HFFc6 (cell line): ENCODE measurements at places on chromosomes 5 and 9.
A peak's percentile ranks its signal among the peaks of the same experiment; 100 is the strongest.

DNA sequence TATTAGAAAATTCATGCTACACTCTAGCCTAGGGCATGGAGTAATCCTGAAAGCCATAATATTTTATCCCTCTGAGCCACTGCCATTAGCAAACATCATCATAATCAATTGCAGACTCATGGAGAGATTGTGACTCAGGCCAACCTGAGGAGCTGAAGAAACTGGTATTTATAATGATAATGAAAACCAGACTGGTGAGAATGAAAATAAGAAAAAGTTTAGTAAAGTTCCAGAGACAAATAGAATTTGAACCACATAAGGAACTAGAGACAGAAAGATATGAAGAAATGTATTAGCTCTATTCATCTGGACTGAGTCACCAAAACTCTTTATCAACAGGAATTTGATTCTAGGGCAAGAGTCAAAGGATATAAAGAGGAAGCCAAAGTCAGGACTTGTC, 158.7 kb downstream of the DRD1 start:
- DNase-seq, result no peak

DNA sequence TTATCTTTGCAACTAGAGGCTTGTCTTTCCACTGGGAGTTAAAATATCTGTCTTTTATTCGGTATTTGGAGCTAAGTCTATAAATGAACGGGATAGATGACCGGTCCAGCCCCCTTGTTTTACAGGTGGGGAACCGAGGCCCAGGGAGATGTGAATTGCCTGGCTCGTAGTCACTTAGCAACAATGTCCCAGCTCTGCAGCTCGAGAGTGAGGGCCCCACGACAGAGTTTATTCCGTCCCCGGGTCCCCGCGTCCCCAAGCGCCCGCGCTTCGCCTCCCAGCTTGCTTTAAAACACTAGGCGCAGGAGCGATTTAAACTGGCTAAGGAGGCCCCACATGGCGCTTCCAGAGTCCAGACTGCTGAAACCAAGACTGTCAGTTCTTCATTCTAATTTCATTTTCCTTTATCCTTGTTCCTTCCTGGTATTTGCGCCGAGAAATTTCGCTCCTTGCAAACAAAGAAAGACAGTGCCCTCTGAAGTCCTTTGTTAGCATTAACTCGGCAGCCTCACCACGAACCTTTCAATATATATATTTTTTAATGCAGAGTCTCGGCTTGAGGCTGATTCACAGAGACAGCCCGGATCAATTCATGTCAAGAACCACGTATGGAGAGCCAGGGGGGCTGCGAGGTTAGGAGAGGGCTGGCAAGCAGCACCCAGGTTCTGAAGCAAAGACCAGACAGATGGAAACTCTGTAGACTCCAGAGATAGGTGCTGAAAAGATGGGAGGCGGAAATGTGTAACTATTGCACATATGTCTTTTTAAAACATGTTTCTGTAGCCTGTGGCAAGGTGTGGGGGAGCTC, 1.4 kb upstream of the ENC1 start:
- DNase-seq, result peak; percentile 81

DNA sequence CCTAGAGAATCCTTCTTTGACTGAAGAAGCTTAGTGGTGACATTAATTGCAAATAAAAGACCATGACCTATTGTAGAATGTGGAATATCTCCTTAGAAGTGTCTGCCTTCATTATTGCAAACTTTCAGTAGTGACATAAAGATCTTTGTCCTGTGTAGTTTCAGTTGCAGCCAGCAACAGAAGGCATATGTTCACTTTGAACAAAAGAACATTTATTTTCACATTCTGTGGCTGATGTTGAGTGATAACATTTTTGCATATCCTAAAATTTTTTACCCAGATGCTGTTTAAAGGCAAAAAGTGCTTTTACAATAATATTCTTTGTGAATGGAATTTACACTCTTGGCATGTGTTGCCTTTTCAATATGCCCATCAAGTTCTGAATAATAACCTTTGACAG, 165.9 kb downstream of the TMC1 start:
- no peak for DNase-seq

DNA sequence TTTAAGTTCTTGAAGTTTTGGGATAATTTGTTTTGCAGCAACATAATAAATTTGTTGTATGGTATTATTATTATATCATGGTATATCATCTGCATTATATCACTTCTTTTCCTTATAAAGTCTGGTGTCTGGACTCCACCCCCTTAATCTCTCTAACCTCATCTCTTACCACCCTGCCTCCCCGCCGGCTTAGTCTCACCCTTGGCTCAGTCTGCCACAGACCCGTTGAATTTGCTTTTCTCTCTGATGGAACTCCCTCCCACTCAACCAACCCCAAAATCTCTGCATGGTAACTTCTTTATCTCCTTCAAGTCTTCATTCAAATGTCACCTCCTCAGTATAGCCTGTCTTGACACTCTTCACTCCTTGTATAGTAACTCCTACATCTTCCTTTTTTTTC, 29.6 kb upstream of the MATR3 start:
- no peak for DNase-seq

DNA sequence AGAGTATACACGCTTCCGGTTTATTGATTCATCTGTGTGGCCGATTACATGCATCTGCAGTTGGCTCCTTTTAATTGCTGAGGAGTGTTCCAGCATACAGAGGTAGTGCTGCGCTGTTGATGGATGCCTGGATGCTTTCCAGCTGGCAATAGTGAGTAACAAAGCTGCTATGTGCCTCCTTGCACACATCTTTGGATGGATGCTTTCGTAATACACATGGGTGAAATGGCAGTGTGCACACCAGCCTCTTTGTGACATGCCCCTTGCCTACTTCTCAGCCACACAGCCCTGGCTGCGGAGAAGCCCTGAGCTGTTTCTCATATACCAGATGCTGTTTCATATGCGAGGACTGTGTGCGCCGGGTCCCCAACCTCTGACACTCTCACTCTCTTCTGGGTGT, 151.0 kb downstream of the GADD45G start:
- no peak for DNase-seq

GRCh38 chr5:76746677-76747076, 30.8 kb downstream of the F2R start:
- DNase-seq, result no peak

DNA sequence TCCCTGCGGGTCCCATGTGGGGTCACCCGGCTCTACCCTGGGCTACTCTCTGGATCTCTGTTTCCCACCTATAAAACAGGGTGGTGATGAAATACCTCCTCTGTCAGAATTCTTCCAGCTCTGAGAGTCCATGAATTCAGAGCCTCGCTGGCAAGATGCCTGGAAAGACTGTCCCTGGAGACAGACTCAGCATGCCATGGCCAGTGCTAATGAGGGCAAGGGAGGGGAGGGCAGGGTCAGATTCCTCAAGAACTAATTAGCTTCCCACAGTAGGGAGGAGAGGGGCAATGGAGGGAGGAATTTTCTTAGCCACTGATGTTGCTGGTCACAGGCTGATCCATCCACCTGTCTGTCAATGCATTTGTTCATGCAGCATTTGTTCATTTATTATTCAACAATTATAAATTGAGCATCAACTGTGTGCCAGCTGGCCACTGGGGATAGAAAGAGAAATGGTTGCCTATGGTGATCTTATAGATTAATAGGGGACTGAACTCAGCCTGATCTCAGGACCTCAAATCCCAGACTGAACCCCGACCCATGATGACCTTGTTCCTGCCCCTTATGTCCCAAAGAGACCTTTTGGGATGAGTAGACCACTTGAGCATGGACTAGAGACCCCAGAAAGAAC, 4.7 kb downstream of the SYNPO start:
- peak; percentile 83 for DNase-seq

DNA sequence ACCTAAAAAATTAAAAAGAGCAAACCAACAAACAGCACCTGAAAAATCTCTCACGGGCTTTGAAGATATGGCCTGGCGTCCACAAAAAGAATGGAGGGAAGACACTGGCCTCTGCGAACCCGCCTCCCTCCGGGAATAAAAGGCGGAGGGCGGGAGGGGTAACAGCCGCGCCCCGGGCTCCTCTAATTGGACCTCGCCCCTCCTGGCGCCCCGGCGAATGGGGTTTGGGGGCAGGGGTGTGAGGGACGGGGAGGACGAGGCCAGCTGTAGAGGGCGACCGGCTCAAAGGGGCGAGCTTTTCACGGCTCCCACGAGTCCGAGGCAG, 753 bp downstream of the FANCC start:
- DNase-seq, result peak; percentile 41

- no peak for DNase-seq
These were observed 36.4 kb downstream of the RNF180 start for GRCh38 chr5:64201996-64202395.

DNA sequence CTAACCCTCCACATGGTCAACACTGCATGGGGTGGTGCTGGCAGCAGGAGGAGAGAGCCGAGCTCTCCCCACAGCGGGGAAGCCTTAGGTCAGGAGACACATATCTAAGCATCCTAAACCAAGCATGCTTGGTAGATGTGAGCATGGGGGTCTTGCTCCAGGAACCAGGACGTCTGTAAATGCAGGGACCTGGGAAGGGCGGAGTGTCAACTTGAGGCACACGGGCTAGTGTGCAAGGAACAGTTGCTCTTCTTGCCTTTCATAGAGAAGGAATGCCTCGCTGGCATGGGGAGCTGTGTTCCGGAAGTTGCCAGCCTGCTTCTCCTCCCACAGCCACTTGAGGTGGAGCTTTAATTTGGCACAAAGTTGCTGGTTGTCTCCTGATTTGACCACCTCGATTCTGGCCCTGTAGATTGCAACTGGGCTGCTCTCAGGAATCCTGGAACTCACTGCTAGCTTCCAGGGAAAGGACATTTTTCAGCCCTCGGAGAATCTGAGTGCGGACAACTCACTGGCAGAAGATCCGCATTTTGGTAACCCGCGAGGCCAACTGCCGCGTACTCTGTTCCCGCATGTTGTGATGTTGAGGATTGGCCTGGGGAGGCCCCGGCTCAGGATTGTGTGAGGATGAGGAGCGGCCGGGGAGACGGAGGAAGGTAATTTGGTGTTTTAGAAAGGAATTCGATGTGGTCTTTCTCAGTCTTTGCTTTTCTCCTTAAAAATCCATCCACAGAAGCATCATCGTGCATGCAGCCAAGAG, 370.3 kb upstream of the IRX1 start:
- DNase-seq, result no peak

DNA sequence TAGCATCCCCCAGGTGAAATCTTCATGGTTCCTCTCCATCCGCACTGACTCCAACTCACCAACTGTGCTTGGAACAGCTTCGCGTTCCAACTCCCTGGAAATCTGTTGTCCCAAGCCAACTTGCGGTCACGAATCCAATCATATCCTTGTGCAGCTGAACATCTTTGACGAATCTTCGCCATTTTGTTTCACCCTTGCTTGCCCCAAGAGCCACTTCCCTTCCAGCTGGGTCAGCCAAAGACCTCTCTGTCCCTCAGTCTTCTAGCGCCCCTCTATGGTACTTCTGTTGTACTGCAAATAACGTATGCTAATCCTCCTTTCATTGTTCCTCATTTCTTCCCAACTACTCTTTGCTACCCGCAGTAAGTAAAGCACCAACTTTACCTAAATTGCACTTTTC, 61.0 kb upstream of the TARS1 start:
- no peak for DNase-seq

GRCh38 chr9:16417161-16417560, 453.3 kb downstream of the BNC2 start:
- peak; percentile 89 for DNase-seq

- DNase-seq, result no peak
These were observed 29.1 kb downstream of the RORB start for GRCh38 chr9:74526215-74526614.

DNA sequence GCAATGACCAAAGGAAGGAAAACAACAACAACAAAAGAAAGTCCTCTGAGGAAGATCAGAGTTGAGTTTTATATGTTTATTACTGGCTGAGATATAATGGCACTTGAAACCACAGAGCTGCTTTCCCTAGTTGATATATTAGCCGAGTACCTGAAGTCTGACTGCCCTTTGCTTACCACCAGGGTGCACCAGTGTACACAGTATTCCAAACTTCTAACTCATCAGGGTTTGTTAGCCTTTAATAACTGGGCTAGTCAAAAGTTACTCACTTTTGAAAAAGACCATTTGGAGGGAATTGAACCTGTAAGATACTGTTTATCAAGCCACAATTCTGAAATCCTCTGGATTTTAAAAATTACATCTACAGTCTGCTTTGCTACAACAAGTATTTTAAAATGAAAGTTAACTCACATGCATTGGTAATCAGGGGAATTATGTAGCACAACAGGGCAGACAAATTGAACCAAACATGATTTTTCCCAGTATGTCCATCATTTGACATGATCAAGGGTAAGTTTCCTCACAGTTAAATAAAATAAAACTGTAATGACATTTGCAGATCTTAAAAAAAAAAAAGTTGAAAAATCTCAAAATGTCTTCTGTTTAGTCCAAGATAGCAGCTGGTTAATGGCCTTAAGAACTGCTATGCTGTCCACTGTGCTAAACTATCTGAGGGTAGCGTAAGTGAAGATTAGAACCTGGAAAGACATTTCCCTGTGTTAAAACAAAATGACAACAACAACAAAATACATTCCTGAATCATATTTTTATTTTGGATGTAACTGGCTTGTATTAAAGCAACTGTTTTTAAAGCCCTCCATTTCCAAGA, 57.3 kb upstream of the C6 start:
- DNase-seq, result peak; percentile 60

- DNase-seq, result no peak
These were observed 72.6 kb downstream of the ZNF354C start for GRCh38 chr5:179132586-179133355.

DNA sequence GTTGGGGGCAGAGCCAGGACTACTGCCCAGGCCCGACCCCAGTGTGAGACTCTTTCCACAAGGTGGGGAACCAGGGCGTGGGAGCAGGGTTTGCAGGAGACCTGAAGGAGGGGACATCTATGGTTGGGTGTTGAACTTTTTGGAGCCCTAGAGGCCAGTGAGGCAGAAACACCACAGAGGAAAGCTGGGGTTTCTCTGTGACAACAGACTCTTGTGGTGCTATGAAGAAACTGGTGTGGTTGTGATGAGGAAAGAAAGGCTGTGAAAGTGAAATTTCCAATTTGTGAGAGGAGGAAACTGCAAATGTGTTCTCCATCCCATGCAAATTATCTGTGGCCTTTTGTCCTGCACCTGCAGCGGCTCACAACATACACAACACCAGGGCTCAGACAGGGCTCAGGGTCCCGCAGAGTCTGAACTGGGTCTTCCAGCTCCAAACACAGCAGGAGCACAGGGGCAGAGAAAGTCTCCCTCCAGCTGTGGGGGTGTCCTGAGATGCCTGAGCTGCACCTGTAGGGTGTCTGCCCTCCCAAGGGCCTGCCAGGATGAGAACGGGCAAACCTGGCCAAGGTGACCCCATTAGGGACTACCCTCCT, 51.4 kb upstream of the GRHPR start:
- DNase-seq, result no peak
